Thyroid gland (tissue), 4 donors: ENCODE measurements at places on chromosomes 12 and 14.

DNA sequence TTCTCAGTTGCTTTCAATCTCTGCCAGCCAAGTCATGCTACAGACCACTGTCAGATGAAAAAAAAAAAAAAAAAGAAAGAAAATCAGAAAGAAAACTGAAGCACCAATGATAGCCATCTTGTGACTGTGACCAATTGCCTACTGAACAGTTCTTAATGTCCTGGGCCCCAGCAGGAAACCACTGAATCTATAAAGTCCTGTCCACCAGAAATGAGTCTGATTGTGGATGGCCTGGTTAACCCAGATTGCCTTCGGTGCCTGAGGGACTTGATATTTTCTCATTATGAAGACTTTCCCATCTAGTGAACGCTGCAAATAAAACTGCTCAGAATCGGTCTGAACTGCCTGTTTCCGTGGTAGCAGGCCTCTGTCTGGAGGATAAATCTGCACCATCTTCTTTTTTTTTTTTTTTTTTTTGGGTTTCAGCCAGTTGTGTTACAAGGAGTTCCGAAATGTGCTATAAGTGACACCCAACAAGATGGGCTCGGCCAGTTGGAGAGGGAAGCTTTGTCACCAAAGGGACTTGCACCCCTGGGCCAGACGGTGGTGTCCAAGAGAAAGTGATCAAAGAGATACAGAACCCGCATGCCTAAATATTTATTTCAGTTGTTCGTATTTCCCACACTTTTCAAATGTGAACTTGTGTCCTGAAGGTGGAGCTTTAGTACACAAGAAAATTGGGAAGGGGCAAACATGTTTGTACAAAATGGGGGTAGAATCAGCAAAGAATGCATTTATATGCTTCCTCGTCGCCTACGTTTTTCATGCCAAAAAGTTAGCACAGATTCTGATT lies 3.0 kb upstream of the PLXNC1 start:
- DNase-seq, result peak; percentile 20

- DNase-seq, result no peak
Observed at GRCh38 chr14:70782361-70782760, 27.0 kb downstream of the MAP3K9 start.

DNA sequence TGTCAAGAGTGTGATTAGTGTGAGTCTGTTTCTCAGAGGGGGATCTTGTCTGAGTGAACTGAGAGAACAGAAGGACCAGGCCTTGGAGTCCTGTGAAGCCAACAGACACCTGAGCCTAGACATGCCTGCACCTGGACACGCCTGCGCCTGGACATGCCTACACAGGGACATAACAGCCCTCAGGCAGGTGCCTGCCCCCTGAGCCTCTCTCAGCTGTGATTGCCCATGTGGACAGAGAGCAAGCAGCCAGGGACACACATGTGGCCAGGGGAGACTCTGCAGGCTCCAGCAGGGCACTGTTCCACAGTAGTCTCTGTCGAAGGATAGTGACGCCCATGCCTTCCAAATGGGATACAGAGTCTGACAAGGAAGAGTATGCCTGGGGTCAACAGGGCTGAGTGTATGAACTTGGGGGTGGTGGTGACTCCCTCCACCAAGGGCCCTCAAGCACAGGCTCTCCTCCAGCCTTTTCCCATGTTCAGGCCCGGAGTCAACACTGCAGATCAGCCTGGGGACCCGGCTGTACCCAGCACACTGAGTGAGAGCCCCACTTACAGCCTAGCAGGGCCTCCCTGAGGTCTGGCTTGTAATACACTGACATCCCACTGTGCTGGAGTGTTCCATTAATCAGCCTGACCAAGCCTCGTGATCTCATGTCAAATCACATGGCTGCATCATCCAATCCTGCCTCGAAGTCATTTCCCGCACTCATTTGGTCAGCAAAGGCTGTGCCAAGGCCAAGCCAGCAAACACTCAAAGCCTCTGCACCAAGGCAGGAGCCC lies 173.0 kb downstream of the CALM1 start:
- no peak for DNase-seq

GRCh38 chr14:51954031-51954430 lies 35.3 kb upstream of the RTRAF start:
- DNase-seq, result no peak

- DNase-seq, result peak; percentile 38
Observed at GRCh38 chr12:103956509-103957027, 9.1 kb upstream of the TDG start.
